Suppressor macrophage (primary cell): ENCODE measurements at places on chromosomes 6 and 20.

GRCh38 chr6:90098001-90098531 is 198.6 kb downstream of the BACH2 start:
- peak; percentile 24 for DNase-seq

DNA sequence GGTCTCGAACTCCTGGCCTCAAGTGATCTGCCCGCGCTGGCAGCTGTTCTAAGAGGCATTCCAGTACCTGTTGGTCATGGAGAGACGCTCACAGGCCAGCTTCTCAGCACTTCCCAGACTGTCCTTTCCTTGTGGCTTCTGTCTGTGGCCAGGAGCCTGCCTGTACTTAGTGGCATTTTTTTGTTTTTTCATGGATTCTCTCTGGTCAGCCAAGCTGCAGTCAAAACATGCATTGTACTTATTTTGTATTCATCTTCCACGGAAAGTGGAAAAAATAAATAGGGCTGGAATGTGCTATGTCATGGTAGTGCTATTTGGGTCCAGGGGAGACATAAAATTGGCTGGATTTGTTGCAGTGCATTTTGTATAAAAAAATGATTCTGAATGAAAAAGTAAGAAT is 29.1 kb downstream of the ZDHHC14 start:
- no peak for DNase-seq

DNA sequence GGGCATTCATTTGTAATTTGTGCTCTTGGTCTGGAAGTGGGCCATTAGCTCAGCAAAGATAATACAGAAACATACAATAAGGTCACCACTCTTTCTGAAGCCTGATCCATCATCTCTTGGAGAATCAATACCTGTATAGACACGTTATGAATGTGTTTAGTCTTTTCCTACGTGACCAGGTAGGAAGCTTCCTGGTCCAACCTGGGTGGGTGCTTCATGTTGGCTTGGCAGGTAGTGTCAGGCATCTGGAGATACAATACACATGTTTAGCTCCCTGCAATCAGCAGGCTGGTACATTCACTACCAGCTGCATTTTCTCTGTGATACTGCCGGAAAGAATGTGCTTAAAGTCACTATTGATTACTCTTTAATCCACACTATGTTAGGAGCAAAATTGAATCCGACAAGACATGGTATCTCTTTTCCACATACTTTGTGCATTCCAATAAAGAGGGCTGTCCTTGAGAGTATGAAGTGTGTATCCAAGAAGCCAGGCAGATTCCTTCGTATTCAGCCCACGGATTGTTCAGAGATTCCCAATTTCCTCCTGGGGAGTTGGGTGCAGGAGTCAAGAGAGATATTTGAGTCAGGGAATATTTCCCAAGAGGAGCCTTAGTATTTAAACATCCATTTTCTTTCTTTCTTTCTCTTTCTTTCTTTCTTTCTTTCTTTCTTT is 49.9 kb upstream of the RANBP9 start:
- DNase-seq, result no peak

GRCh38 chr20:16364320-16364687 is 208.9 kb downstream of the KIF16B start:
- DNase-seq, result no peak

GRCh38 chr20:33668466-33669155 is 1.9 kb downstream of the ACTL10 start:
- no peak for DNase-seq

DNA sequence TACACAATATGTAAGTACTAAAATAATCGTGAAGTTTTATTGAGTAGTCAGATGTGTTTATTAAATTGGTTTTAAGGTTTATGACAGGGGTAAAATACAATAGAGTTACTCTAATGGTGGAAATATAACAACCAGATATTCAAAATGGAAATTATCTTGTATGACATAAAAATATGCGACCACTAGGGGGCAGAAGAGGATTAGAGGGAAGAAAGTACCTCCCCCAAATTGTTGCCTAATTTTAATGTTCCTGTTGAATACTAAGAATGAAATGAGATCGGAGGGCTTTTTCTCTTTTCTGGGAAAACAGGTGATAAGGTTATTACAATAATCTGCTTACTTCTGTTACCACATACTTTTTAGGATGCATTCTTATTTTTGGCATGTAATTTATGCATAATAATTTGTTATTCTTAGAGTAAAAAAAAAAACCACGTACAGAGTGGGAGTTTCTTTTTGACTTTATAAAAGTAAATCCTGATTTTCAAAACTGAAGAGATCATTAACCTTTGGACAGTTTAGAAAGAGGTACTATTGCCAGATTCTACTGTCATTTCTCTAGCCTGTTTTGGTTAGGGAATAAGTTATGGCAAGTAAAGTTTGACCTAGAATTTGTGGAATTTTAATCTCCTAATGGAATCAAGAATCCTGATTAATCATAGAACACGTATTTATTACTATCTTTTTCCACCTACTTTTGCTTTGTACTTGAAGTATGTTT is 159.2 kb downstream of the CD109 start:
- DNase-seq, result peak; percentile 90

DNA sequence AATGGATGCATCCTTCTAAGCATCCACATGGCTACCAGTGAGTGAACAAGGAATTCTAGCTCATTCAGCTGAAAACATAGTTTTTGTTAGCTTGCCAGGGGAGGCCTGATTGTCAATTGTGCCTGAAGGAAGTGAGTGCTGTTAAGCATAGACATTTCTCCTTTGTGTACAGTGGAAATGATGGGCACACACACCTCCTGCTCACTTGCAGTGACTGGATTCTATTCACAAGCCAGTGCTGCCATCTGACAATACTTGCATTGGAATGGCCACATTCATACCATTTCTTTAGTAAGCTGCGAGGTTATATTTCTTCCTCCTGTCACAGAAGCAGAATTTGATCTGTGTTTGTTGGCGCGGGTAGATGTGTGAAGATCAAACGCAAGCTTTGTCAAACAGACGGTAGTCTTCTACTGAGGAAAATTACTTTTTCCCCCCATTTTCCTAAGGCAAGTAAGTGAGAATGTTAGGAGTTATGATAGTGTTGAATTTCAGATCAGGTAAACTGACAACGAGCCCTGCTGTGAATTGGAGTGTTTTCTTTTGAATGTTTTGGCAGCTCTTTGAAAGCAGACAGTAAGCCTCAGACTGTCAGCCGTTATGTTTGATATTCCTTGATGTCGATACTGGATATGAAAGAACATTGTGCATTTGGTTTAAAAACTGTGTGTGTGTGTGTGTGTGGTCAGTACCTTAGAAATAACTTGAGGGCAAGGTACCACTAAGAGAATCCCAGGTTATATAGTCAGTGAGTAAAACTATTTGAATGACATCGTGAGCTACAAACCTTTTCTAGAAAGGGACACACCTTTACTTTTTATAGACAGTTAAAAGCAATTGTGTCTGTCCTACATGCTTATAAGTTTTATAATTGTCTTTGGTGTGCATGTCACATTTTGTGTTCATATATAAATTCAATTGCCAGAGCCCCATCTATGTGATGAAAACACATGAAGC is 84.2 kb upstream of the BMP2 start:
- no peak for DNase-seq

GRCh38 chr20:17993546-17993945 is 24.7 kb downstream of the MGME1 start:
- no peak for DNase-seq

DNA sequence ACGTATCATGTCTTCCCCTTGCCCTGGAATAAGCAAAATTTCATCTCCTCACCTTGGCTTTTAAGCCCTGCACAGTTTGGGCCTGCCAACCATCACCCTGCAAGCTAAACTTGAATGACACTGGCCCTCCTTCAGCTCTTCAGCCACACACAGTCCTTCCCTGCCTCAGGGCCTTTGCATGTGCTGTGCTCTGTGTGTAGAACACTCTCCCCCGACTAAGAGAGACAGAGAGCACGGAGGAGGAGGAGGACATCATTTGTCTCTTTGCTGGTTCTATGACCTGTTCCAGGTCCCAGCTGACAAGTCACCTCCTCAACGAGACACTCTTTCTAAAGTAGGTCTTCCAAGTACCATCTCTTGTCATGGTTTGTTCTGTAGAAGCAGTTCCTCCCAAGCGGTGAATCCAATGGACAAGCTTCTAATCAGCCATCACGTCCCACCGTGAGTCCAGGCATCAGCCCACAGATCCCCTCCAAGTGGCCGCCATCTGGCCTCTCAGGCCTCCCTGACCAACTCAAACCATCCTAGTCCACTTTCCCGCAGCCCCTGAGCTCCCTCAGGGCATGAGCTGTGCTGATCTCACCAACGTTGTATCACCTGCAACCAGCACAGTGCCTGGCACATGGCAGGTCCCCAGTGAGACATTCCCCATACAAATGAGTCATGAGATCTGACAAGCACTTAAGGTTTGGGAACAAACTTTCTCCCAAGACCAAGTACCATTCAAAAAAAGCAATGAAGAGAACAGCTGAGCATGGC is 30.5 kb downstream of the NFATC2 start:
- no peak for DNase-seq

DNA sequence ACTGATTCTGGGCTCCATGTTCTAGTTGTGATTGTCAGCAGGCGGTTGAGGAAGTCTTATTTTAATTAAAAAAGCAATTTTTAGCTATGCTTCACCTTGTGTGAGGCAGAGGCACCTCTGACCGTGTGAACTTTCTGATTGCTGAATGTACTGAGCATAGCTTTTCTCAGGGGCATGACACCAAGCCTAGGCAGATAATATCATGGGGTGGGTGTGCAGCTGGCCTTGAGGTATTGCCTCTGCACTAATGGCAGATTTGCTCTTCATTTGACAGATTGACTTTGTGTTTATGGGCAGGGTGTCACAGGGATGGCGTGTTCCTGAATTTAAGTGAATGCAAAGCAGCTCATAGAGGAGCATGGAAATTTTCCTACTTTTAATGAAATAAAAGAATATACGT is 19.6 kb downstream of the CTNNBL1 start:
- no peak for DNase-seq

DNA sequence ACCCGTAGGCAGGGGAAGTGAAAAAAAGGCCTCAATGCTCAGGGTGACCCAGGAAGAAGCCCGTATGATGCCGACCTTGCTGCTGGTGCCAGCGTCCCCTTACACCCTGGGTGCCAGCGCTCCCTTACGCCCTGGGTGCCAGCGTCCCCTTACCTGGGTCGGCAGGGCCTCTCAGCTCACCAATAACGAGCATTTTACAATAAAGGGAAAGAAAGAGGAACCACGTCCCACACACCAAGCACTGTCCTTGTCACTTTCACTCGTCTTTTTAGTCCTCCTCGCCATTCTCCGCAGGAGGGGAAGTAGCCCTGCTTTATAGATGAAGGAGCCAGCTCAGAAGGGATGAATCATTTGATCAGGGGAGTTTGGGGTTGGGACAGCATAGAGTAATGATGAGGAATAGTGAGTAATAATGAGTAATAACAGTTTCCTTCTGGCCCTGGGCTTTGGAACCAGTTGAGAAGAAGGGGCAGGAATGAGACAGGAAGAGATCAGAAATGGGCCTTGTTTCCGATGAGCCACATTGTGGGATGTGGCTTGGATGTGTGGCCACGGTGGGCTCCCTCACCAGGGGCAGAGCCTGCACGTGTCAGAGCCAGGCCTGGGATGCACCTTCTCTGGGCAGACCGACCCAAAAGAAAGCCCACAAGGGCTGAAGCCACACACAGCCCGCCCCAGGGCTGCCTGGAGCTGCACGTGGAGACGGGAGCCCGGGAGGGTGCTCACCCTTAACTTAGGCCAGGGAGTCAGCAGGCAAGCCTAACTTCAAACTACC is 75.7 kb downstream of the SYNJ2 start:
- peak; percentile 87 for DNase-seq

GRCh38 chr6:45445749-45446549 is 68.2 kb upstream of the SUPT3H start:
- peak; percentile 84 for DNase-seq

DNA sequence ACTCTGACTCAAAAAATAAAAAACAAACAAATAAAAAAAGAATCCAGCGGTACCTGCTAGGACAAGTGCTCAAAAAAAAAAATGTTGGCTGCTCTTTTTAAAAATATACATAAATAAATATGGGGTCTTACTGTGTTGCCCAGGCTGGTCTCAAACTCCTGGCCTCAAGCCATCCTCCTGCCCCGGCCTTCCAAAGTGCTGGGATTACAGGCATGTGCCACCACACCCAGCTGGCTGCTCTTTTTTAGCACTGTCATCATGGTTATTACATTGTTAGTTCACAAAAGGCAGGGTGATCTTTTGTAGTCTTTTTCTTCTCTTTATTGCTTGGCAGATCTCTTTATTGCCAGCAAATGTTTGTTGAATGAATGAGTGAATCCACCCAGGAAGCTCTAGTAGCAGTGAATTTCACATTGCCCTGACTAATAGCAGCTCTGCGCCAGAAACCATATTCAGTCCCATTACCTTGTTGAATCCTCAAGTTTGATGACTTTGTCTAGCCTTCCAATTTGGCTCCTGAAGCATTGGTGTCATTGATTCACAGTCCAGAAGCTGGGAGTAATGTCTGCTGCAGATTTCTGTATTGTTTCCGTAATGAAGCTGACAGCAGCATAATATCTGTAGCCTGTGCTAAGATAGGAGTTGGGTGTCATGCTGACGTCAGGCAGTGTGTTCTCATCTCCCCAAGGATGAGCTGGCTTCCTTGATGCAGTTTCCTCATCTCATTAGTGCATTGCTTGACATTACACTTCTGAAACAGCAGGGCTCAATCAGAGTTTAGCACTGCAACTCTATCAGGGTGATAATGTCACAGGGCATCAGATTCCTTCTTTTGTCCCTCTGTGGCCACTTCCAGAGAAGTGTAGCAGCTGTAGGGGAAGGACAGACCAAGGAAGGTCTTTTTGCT is 84.9 kb upstream of the TGM3 start:
- DNase-seq, result peak; percentile 94

- no peak for DNase-seq
These were observed 41.1 kb downstream of the SLC13A3 start for GRCh38 chr20:46610145-46610544.

- no peak for DNase-seq
These were observed 100.8 kb upstream of the NEDD9 start for GRCh38 chr6:11333132-11333849.

DNA sequence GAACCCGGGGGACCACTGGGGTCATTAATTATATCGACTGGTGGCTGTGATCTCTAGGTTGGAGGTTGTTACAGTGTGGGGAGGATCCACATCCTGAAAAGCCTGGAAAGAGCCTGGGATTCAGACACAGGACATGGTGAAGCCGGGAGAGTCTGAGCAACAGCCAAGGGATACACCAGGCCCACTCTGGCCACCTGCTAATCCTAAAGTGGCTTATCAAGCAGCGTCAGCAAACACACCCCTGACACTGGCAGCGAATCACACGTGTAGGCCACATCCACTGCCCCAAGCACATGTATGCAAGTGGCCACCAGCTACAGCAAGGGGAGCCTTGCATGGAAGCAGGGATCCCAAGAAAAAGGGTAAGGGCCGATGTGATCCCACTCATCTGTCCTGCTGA is 41.0 kb downstream of the GFOD1 start:
- no peak for DNase-seq

- DNase-seq, result no peak
These were observed 177.7 kb downstream of the KLHL32 start for GRCh38 chr6:97102145-97102790.

- DNase-seq, result no peak
These were observed 120.4 kb downstream of the MYLK4 start for GRCh38 chr6:2630359-2630758.

DNA sequence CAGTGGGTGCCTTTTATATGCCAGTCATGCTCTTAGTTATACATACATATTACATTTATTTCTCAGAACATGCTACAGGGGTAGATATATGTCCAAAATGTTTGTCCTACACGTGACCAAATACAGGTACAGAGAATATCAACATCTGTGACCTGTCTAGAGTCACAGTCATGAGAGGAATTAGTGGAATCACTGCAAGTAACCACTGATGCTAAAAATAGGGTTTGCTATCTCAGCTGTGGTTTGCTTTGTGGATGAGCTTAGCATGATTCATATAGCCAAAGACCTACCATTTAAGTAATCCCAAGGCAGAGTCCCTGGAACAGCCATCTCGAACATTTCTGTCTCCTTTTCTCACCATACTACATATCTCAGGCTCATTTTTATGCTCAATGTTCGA is 32.3 kb downstream of the GSTA3 start:
- no peak for DNase-seq
